ENCODE measurements at places on chromosomes 11 and 22.

GRCh38 chr22:36937319-36938027 lies 24.0 kb downstream of the CSF2RB start:
- DNase-seq: no peak

DNA sequence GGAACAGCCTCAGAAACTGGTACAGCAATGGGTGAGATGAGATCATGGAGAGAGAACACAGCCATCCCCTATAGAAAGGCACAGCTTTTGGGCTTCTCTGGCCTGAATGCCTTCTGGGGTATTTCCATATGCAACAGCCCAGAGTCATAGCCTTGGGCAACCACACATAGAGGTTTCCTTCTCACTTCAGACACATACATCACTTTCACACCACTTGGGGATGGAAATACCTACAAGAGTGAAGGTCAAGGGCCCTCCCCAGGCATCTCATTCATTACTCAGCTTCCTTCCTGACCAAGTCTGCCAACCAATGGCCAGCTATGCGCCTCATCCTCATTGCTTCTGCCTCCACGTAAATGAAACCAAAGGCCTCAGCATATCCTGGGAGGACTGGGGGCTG lies 17.7 kb upstream of the OLFML1 start:
- peak; percentile 27 for DNase-seq

GRCh38 chr22:36616682-36617081 lies 86.9 kb downstream of the CACNG2 start:
- DNase-seq: no peak

DNA sequence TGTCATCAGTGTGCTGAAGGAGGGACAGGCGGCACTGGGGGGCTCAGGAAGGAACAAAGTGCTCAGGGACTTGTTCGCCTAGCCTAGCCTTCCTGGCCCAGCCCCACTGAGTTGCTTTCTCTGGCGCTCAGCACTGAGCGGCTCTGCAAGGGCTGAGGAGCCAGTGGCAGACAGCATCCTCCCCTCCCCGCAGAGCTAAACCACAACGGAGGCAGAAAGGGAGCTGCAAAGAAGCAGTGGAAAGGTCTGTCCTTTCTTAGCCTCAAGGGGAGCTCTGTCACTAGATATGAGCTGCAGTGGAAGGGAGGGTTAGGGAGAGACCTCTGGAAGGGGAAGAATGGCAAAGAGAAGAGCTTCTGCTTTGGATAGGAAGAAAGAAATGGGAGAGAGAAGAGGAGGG lies 89.7 kb upstream of the PHOX2A start:
- DNase-seq: no peak

DNA sequence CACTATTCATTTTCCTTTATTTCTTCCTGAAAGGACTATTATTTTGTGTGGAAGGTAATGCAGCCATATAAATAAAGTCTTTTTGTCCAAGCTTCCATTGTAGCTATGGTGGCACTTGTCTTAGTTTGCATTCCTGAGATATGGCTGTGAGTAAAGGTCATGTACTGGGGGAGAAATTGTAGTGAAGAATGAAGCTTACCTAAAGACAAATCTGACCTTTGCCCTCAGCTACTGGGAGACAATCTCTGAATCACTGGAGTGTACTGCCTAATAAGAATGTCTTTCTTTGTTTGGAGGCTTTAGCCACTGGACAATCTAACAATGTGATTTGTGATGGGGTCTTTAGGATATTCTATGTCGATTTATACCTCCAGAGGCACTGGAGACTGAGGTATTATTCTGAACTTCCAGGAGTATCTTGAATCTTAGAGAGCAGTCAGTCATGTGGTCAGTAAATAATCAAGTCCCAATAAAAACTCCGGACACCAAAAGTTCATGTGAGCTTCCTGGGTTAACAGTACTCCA lies 39.7 kb upstream of the OR5AK2 start:
- DNase-seq: no peak
